ENCODE measurements at places on chromosomes 12 and 14.

- DNase-seq = no peak
Observed at GRCh38 chr14:94447206-94447605, 5.4 kb downstream of the SERPINA11 start.

GRCh38 chr12:78269620-78270019 is 438.9 kb downstream of the NAV3 start:
- DNase-seq = no peak

GRCh38 chr12:79164890-79165289 is 300.3 kb downstream of the SYT1 start:
- no peak for DNase-seq

DNA sequence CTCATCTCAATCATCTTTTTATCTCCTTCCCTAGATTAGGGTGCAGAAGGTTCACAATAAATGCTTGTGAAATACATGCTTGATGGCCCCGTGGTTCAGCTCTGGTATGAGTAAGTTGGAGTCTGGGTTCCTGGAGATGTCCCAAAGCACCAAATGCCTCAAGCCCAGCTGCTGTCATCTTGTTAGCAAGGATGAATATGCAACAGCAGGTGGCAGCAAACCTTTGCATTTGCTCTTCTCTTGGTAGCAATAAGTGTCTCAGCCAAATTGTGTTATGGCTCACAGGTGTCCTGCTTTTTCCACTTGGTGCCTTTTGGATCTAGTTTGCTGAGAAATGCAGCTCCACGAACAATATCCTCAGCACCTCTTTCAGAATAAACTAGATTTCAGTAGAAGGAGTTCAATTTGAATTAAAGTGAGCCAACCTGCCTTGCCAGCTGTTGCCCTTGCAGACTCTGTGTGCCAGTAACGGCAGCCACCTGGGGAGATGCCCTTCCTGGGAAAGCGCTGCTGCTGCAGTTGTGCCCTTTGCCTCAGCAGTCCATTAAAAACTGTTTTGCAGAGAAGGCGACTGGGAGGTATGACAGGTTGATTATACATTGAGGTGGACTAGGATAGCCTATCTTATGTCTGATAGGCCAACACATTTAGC is 417.3 kb downstream of the SNAPC1 start:
- peak; percentile 82 for DNase-seq

DNA sequence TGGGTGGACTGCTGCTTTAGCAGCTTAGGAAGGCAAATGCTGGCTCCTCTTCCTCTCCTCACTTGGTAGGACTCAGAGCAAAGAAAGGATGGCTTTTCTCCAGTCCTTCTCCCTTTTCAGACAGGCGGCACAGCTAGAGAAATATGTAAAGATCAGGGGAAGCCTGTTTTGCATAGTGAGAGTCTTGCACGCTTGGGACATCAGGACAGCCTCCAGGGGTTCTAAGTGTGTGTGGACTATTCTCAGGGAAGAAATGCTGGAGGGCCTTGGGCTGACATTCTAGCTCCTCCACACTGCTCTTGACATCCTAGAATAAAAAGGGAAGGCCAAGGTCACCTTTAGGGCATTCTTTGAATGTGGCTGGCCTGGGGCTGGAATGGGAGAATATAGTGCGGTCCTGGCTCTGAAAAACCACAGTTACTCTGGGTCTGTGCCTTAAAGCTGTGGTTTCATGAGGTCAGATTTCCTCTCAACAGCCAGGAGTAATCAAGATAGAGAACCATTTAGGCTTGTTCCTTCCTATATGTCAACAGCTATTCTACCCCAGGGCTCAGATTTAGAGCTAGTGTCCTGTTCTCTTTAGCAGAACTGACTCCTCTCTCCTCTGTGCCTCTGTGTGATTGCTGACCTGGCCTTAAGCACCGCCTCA is 24.3 kb downstream of the CMA1 start:
- no peak for DNase-seq

DNA sequence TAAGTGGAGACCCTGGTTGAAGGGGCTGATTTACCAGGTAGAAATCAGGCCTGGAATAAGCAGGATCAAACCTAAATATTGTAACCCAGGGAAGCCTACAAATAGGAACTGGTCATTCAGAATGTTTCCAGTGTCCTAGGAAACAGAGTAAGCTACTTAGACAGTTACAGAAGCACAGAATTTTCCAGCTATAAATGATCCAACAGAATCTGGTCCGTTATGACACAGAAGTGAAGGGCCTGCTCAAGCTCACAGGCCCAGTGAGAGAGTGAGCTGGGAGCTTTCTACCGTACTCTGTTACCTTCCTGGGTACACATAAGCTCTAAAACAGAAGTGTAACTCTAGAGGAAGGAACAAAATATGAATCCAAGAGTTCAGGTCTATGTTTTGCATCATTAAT is 119.1 kb downstream of the TTC7B start:
- DNase-seq = no peak

DNA sequence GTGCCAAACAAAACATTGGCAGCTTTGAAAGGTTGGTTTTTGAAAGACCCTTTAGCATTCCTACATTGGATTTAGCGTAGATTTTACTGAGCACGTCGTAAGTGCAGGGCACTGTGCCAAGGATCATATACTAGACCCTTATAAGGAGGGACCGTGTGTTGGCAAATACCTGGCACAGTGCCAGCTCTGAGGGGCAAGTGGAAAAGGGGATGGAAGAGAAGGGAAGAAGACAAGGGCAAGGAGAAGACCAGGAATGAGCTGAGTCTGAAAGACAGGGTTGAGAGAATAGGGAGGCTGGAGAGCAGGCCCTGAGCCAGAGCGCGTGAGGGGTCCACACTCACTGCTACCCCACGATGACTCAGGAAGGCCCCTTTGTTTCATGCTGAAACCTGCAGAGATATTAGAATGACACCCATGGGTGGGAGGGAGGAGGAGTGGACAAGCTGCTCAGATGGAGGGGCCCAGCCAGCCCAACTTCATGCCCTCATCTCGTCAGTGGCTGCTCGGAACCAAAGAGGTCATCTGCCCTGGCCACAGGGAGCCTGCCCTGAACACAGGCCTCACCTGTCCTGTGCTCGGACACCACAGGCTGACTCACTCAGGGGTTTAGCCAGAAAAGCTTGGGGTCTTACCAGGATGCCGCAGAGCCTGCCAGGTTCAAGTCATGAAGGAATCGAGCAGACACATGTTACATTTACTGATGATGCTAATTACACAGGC is 25.0 kb downstream of the RAB35 start:
- no peak for DNase-seq

DNA sequence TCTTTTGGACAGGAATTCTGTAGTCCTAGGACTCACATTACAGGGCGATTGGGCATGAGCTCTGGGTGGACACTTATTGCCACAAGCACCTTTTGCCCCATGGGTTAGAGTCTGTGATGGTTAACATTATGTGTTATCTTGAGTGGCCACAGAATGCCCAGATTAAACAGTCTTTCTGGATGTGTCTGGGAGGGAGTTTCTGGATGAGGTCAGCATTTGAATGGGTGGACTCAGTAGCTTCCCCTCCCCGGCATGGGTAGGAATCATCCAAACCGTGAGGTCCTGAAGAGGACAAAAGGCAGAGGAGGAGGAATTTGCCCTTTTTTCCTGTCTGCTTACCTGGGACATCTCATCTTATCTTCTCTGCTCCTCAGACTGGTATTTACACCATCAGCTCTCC is 85.6 kb downstream of the BMP4 start:
- DNase-seq = no peak

DNA sequence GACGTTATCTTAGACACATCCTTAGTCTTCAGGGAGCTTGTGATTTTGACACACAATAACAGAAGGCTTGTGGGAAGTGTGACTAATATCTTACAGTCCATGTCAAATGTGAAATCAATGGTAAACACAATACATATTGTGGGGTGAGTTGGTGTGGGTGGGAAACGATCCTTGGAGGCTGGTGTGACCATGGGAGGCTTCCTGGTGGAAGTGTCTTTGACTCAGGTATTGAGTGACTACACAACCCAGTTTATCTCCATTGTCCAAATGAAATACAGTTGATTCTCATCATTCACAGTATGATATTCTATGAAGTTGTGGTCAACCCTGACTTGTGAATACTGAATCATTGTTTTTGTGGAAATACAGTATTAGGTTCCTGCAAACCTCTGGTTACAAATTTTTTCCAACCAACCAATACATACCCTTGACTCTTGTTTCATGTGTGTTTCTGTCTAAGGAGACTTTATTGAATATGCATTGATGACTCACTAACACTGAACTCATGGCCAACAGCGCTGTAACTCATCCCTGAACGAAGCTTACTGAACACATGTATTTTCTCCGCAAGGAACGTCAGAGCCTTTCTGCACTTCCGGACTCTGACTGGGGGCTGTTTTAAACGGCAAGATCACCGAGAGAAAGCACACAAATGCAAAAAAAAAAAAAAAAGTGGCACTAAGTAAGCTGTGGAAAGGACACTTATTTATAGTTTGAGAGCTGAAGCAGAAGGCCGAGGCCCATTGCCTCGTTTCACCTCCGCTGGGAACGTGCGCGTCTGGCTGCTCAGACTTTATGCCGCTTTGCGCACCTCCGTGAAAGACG is 59.0 kb downstream of the CLMN start:
- peak; percentile 87 for DNase-seq

DNA sequence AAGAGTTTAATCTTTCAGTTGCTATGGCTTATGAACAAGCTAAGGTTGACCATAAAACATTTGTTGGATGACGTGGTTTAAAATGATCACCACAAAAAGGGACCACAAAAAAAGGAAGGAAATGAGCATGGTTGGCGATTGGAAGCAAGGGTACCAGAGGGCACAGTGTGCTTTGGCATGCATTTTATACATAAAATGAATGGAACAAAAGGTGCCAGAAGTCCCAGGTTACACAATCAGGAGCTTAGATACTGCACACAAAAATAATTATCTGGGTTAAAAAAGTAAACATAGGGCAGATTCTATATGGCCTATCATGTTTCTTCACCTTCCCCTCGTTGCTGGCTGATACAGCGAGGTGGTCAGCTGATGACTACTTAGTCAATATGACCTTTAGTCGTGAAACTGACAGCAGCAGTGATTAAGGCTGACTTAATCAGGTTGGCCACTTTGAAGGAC is 50.7 kb downstream of the ZC3H14 start:
- peak; percentile 85 for DNase-seq

DNA sequence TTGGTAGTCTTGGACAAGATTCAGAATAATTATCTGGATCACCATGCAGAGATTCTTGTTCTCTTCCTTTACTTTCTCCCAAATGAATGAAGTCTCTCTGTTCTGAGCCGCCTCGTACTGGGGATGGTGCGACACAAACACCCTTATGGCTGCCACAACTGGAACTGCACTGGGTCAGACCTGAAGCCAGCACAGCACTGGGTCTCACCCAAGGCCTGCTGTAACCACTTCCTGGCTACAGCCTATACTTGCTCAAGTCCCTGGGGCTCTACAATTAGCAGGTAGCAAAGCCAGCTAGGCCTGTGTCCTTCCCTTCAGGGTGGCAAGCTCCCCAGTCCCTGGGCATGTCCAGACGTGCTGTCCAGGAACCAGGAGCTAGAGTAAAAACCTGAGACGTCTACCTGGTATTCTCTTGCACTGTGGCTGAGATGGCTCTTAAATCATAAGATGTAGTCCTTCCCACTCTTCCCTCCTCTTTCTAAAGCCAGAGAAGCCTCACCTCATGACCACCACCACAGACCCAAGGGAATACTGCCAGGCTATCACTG is 27.6 kb downstream of the IFNG start:
- DNase-seq = no peak

- no peak for DNase-seq
Observed at GRCh38 chr12:32756476-32757066, 874 bp upstream of the YARS2 start.

DNA sequence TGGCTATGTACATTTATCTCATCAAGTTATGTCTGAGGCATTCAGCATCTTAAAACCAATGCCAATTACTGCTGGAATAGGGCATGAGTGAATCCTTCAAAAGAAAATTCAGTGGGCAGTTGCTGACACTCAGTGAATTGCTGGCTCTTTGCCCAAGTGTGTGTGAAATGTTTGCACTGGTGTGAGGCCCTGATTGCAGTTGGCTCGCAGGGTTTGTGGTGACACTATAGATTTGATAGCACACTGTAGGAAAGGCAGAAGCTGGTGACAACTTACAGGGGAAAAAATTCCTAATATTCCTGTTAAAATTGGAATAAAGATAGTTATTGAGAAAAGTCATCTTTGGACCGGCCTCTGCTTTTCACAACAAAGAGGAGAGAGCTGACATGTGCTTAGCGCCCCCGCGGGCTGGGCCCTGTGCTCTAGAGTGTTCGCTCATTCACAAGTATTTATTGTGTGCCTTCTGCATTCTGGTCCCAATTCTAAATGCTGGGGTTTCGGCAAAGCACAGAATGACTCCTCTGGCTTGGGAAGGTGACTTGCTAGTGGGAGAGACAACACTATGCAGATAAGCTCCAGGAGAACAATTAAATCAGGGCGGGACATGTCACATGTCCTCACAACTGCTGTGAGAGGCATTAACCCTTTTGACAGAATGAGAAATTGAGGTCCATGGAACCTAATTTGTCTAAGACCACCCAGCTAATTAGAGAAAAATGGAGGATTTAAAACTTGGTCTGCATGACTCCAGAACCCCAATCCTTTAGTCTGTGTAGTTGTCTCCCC is 418.7 kb downstream of the NPAS3 start:
- no peak for DNase-seq

DNA sequence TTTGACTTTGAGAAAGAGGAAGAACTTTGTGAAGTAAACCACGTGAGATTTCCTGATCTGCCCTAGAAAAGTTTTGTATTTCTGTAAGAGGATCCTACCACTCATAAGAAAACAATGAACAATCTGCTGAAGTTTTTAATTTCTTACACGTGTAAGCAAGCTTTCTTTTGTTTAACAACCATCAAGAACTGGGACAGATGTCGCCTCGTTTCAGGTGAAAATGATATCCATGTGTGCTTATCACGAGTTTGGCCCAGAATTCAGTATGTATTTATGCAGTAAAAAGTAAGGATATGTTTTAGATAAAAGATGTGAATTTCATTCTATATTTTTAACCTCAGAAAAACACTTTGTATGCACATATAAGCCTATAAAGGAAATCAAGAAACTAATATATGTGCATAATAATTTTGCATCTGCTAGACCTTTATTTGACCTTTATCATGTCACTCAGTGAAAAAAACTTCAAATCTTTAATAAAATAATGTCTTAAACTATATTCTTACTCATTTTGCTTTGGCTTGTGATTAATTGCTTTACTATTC is 56.9 kb upstream of the DHRS4 start:
- no peak for DNase-seq

- no peak for DNase-seq
Observed at GRCh38 chr14:77457115-77457521, 283 bp downstream of the VIPAS39 start.

DNA sequence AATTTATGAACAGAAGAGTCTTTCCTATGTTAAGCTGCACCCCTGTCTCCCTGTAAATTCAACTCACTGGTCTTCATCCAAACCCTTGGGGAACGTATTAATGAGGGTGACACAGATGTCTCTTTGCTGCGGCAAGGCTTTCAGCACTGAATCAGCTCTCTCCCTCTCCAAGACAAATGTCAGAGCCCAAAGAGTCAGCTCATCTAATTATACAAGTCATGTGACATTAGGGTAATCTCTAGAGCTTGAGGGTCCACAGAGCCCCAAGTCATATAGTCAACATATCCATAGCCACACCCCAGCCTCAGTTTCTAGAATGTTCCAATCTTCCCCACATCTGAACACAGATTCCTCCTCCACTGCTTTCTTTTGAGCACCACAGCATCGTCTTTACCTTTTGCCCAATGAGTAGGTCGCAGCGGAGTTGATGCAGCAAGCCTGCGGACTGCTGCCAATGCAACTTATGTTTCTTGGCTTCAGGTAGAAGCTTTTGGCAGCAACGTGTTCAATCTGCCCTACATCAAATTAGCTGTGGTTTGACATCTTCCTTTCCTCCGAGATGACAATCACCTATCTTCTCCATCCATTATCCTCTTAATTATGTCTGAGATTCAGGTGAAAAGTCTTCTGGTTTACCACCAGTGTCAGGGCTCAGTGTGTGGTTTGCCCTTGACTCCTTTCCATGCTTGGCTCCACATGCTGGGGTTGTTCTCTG is 5.3 kb downstream of the BATF start:
- DNase-seq = no peak

Measured in astrocyte of the spinal cord (primary cell).